ENCODE measurements at places on chromosomes 16 and 17. TPM values are rescaled to one million over a fixed set of nuclear protein-coding genes. Genes with fewer than 3 reads are reported as not detected.

SLC5A11 gene
- polyA plus RNA-seq, result 5.9 TPM

KRTAP4-9 gene
- not detected for polyA plus RNA-seq

DNA sequence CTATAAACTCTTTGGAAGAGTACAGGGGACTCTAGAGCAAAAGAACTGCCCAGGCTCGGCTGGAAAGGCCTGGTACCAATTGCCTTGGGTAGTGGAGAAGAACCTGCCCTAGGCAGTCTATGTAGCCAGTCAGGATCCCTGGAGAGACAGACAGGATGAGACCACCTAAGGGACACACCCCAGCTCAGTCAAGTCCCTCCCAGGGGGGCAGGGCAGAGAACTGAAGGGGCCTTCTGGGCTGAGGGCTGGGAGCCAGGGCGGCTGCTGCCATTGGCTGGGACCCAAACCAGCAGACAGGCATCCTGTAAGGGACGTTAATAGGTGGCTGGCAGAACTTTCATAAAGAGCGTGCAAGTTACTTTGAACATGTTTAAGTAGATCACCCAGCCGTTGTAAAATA lies 12.8 kb upstream of the SLC38A8 start:
- DNase-seq, result no peak

MPP3 gene
- 8.0 TPM for polyA plus RNA-seq

MKS1 gene
- polyA plus RNA-seq, result 35.4 TPM

DNA sequence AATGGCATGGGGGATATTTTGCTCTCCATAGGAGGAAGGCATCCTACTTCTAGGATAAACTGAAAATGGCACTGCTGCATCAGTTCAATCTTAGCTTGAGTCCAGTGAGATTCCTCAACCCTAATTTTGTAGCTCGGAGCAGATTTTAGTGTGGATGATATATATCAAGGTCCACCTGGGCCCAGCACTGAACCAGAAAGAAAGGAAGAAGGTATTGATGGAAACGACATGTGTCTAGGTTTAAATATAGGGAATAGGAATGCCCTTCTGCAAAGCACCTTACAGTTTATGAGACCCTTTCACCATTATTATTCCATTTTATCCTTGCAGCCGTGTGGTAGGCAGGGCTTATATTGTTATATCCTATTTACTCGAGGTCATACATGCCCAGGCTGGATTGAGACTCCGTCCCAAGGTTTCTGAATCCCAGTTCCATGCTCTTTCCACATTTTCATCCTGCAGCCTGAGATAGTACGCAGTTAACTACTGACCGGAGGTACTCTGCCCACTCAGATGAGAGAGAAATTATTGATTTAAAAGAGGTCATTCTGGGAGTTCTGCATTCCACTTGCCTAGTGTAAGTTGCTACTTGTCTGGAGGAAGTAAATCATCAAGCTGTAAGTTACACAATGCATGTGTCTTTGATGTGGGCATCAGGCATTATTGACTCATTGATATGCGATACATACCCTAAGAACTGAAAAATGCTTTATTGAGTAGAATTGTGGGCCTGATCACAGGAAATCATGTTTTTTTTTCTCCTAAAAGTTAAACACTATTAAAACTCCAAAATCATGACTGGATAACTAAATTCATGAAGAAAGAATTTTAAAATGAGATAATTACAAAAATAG lies 10.1 kb downstream of the KRT39 start:
- DNase-seq, result no peak

NEUROD2 gene
- polyA plus RNA-seq, result not detected

DRC7 gene
- 2.8 TPM for polyA plus RNA-seq

GRCh38 chr17:28347261-28347891 lies 10.0 kb downstream of the POLDIP2 start:
- DNase-seq, result no peak

SLX1A gene
- 14.8 TPM for polyA plus RNA-seq

- no peak for DNase-seq
These were observed 22.6 kb upstream of the CBFA2T3 start for GRCh38 chr16:88999457-89000206.

DNA sequence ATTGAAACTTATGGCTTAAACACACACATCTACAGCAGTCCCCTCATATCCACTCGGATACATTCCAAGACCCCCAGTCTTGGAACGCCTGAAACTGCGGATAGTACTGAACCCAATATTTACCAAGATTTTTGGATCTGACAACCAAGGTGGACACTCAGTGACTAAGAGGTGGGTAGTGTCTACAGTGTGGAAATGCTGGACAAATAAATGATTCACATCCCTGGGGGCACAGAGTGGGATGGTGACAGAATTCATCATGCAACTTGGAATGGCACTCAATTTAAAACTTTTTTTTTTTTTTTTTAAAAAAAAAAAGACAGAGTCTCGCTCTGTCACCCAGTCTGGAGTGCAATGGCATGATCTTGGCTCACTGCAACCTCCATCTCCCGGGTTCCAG lies 54.2 kb upstream of the TRAP1 start:
- DNase-seq, result no peak

MT1H gene
- polyA plus RNA-seq, result 3.8 TPM

DNA sequence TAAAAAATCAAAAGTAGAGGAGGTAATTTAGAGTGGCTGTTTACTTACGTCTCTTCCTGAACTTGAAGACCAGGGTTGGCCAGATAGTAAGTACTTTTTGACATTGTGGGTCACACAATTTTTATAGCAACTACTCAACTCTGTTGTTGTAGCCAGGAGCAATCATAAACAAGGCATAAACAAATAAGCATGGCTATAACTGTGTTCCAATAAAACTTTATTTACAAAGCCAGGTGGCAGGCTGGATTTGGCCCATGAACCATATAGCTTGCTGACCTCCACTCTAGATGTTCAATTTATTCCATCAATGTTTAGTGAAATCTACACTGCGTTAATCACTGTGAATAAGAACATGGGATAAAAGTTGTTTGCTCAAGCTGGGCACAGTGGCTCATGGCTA lies 500.4 kb upstream of the ERCC4 start:
- no peak for DNase-seq

DNA sequence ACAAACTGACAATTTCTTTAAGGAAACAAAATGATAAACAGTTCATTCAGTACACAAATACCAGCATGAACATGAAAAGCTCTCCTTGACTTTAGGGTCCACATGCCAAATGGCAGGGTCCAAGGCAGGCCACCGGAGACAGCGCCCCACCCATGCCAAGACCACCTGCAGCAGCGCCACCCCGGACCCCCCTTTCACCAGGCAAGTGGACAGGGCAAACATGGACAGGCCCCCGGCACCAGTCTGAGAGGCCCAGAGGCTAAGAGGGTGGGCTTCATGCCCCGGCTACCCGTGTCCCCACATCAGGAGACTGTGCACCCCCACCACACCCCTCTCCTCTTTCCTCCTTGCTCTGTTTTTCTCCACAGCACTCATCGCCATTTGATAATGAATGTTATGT lies 14.7 kb upstream of the ASGR2 start:
- DNase-seq, result no peak

DNA sequence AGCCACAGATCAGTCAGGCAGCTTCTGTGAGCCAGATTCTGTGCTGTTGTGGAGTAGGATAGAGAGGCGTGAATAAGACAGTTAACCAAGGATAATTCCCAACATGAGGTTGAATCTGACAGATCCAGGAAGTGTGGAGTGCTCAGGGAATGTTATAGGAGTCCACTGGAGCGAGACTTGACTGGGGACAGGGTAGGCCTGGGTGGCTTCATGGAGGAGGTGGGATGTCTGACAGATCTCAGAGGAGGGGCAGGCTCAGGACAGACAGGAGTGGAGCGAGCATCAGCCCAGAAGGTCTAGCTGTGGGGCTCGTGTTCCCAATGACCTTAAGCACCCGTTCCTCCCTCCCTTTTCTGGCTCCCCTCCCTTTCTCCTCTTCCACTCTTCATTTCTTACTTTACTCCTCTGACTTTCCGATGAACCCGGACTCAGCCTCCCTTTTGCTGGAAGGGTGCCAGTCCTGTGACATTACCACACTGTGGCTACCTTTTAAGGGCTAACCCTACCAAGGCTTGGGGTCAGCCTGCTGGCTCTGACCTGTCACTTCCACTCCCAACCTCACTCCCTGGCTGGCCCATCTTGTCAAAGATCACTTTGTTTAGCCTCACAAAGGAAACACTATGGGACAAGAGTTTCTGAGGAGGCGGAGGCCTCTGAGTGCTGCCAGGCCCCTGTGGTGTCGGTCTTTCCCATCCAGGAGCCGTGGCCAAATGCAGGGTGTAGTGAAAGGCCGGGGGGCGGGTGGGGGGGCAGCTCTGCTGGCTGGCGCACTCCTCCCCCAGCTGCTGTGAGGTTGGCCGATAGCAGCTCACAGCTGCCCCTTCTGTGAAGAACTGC lies 28.5 kb upstream of the EFCAB13 start:
- DNase-seq, result no peak

- no peak for DNase-seq
These were observed 12.6 kb downstream of the SAP30BP start for GRCh38 chr17:75679706-75680211.

DNA sequence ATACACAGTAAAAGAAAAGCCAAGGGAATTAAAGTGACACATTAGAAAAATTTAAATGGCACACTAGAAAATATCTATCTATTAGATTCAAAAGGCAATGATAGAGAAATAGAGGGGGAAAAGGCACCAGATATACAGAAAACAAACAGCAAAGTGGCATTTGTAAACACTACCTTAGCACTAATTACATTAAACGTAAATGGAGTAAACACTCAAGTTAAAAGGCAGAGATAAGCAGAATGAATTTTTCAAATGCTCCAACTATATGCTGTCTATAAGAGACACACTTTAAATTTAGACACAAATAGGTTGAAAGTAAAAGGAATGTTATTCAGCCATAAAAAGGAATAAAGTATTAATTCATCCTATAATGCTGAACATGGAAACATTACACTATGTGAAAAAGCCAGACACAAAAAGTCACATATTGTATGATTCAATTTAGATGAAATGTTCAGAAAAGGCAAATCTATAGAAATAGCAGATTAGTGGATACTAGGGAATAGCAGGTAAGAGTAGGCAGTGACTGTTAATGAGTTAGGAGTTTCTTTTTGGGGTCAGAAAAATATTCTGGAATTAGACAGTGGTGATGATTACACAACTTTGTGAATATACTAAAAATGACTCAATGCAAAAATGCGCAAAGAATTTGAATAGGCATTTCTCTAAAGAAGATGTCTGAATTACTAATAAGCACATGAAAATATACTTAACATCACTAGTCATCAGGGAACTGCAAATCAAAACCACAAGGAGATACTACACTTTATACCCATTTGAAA lies 92.4 kb downstream of the BRIP1 start:
- DNase-seq, result no peak

GRCh38 chr17:47990962-47991731 lies 20.2 kb downstream of the CDK5RAP3 start:
- no peak for DNase-seq

All from right renal cortex interstitium (tissue), 3 donors.